Right hindlimb (tissue), 1 donor: ENCODE measurements at places on chromosomes 16 and 17.

DNA sequence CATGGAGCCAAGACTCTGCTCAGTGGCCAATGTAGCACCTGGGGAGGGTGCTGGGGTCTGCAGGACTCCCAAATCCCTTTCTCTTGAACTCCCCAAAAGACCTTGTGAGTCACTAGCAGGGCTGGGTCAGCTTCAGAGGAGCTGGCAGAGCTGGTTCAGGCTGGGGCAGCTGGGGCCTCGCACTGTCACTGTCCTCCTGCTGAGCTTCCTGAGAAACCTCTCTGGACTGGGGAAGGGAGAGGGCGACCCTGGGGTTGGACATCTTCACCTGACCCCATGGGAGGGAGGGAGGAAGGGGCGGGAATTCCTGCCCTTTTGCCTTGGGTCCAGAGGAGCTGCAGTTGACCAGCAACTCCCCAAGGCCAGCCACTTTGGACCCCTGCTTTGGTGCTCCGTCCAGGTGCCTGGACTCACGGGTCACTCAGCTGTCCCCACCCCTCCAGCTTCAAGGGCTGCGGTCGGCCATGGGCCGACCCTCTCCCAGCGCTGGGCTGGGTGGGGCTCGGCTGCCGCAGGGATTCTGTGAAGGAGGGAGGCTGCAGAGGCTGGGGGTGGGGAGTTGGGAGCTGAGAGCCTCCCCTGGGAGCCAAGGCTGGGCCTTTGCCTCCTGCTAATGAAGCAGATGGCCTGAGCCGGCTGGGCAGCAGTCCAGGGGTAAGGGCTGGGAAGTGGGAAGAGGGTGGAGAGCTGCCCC, 9.2 kb downstream of the FMNL1 start:
- no peak for DNase-seq

DNA sequence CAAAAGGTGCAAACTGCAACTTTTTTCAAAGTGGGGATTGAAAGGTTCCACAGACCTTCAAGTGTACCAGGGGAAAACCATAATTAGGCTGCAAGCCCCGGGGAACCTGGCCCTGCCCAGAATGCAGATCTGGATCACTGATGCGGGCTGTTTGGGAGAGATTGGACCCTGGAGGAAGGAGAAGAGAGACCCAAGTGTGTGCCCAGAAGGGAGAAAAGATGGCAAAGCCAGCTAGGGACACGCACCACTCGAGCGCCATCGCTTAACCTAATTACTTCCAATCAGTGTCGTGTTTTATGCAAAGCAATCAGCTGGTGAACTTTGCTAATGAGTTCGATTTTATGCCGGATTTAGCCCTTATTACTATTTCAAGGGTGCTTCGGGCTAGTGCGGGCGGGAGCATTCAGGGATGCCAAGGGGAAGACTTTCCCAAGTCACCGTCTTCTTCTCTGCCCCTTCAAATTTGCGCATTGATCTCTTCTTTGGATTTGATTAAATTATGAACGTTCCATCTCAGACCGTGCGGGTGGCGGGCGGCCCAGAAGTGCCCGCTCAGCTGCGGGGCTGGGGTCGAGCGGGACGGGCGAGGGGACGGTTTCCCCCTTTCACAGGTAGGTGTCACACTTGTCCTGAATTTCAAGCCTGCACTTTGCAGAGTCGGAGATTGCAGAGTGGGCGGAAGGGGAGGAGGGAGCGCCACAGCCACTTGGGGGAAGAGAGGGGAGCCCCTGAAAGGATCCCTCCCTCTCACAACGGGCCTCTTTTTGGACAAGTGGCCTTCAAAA, 4.0 kb downstream of the IRX5 start:
- peak; percentile 70 for DNase-seq

GRCh38 chr16:84836234-84836647, 16.5 kb downstream of the CRISPLD2 start:
- peak; percentile 78 for DNase-seq

- DNase-seq = no peak
Observed at GRCh38 chr16:75271441-75272096, 20.1 kb upstream of the BCAR1 start.

GRCh38 chr16:68079626-68080344, 5.4 kb upstream of the NFATC3 start:
- peak; percentile 75 for DNase-seq

GRCh38 chr16:83928341-83929055, 24.5 kb upstream of the OSGIN1 start:
- no peak for DNase-seq
